ENCODE measurements at places on chromosomes 12 and 14.

- DNase-seq: no peak
These were observed 871.1 kb upstream of the MGAT4C start for GRCh38 chr12:87127272-87127671.

DNA sequence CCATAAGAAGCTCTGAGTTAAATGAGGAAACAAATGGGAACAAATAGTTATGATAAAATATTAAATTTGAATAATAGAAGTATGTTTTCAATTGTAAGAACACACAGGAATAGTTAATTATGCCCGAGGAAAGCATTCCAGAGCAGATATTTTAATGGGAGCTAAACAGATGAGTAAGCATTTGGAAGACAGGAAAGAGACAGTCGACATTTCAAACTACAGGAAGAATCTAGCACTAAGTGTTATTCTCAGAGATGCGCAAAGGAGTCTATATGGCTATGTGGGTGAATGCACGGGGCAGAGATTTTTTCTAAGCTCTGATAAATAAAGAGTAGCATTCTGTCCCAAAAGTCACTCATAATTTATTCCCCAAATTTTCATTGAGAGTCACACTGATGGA, 64.5 kb upstream of the SSTR1 start:
- DNase-seq: no peak

- no peak for DNase-seq
These were observed 165.6 kb downstream of the ZFP36L1 start for GRCh38 chr14:68627050-68627867.

DNA sequence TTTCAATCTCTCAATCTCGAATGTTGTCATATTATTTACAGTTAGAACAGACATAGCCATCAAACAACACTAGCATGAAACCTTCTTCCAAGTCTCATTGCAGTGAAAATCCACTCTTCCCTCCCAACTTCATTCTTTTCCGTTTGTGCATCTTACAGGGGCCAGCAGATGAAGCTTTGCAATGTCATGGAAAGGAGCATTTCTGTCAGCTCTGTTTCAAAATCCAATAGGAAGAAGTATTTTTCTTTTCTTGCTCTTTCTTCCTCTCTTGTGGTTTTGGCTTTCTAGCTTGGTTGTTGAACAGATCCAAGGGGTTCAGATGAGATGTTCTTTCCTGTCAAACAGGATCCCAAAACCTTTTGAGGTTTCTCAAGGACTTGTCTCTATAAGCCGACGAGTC, 416.6 kb downstream of the AEBP2 start:
- DNase-seq: no peak

- peak; percentile 93 for DNase-seq
These were observed at the start of the genes AP5M1 and EXOC5 for GRCh38 chr14:57268161-57269069. Gene AP5M1 (plus strand): TSS chr14:57268971. CDS start chr14:57269315, 344 bp downstream. Gene EXOC5 (minus strand): TSS chr14:57268905. CDS start chr14:57268648, 257 bp downstream.

DNA sequence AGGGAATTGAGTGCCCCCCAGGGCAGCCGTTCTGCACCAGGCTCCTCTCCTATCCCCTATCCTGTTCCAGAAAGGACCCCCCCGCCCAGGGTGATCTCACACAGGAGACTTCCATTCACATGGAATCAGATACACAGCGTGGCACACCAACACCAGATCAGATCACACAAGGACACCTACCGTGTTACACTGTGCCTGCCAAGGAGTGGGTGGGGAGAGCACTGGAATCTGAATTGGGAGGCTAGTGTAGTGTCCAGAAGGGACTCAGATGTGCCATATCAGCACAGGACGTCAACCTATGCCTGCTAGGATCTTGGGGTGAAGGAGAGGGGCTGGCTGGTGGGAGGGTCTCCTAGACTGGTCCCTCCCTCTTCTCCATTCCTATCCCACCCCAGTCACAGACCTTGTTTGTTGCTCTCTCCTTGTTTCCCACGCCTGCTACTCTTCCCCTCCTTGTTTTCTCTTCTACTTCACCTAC, 2.3 kb downstream of the PTMS start:
- DNase-seq: no peak

All from dorsolateral prefrontal cortex (tissue), 122 donors.